Activated CD4-positive, alpha-beta T cell treated with anti-CD3 and anti-CD28 coated beads, Interleukin-2, amount 10 ng/mL, durations not matched to agents 24 days and 14 days (primary cell): ENCODE measurements at places on chromosomes 16 and 17. TPM values are rescaled to one million over a fixed set of nuclear protein-coding genes. Genes with fewer than 3 reads are reported as not detected.
A peak's percentile ranks its signal among the peaks of the same experiment; 100 is the strongest.

- DNase-seq = no peak
Observed at GRCh38 chr16:83011939-83012338, 385.2 kb downstream of the CDH13 start.

- peak; percentile 56 for DNase-seq
Observed at GRCh38 chr17:61495161-61495857, 43.1 kb downstream of the TBX4 start.

Gene FBRS
- 121 and 124 TPM in 2 replicates for total RNA-seq

Gene AOC3
- 1.8 and 2.2 TPM in 2 replicates for total RNA-seq

DNA sequence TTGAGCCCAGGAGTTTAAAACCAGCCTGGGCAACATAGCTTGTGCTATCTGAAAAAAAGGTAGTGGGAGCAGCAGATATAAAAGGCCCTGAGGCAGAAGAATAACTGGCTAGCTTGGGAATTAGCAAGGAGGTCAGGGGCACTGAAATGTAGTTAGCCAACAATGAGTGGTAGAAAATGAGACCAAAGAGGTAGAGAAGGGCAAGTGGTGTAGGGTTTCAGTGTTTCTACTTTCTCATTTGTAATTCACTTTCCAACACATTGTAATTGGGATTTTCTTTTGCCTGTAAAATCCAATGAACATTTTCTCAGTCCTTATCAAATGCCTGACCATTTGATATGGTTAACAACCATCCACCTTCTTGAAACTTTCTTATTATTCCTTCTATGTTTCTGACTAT is 95.1 kb upstream of the CORO6 start:
- no peak for DNase-seq

DNA sequence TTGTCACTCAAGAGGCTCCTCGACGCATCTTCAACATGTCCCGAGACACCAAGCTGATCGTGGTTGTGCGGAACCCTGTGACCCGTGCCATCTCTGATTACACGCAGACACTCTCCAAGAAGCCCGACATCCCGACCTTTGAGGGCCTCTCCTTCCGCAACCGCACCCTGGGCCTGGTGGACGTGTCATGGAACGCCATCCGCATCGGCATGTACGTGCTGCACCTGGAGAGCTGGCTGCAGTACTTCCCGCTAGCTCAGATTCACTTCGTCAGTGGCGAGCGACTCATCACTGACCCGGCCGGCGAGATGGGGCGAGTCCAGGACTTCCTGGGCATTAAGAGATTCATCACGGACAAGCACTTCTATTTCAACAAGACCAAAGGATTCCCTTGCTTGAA is 101.0 kb downstream of the HS3ST2 start:
- DNase-seq = no peak

DNA sequence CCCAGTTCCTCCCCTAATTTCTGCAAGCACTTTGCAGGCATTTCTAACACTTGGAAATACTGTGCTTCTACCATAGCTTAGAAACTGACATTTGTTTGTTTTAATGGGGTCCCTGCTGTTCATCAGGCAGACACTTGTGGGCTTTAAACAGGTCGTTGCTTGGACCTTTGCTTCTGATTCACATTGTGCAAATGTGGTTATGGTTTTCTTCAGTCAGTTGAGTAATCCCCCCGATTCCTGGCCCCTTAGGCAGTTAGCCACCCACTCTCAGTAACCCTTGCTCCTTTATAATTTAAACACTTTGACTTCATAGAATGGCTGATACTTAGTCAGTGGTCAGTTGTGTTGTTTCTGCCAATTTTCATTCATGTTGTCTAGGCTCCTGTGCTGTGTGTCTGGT is 39.4 kb downstream of the SLC47A1 start:
- no peak for DNase-seq

Gene WNT3
- total RNA-seq = 0.05 and 0.07 TPM in 2 replicates
